ENCODE measurements at places on chromosomes 2 and 18. TPM values are rescaled to one million over a fixed set of nuclear protein-coding genes. Genes with fewer than 3 reads are reported as not detected.

- DNase-seq: peak; percentile 75
Observed at GRCh38 chr2:235008584-235009044, 56.8 kb downstream of the SH3BP4 start.

- no peak for DNase-seq
Observed at GRCh38 chr2:152292991-152293390, 42.0 kb upstream of the FMNL2 start.

DNA sequence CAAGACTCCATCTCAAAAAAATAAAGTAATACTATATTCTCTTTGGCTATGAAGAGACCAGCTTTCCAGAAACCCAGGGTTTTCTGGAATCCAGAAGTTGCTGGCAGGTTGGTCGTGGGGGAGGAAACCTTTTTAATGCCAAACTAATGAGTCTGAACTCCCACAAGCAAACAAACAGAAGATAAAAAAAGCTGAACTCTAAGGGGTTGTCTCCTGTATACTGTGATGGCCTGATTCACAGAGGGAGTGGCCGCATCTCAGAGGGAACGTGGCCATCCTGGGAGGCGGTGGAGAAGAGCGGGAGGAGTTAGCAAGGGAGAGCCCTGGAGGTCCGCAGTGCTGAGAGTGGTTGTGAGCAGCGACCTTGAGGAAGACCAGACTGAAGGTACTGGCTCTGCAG, 36.1 kb downstream of the LIMS1 start:
- DNase-seq: no peak

Gene PRKAG3
- not detected for total RNA-seq

DNA sequence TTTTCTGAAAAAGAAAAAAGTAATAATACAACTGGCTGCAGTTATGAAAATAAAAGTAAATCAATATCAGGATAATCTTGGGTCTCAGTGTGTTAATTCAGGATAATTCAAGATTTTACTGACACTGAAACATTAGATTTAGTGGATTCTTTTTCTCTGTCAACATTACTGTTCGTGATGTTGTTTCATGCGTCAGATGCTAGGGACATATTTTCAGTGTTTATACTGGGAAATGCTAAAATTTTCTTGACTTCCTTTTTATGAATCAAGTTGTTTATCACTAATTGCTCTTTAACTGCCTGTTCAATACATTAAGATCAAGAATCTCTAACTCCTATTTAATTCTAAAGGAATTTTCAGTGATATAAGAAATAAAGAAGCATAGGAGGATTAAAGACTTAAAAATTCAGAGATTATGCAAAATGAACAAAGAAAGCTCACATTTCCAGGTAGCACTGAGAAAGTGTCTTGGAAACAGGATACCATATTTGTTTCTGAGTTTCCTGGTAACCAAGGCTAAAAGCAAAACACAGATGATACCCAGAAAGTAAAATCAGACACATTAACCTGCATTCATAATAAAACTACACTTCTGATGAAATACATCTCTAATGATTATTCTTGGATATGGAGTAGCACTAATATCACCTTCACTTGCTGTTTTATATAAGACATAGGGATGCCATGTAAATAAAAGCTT, 174.0 kb downstream of the ARL4C start:
- no peak for DNase-seq

DNA sequence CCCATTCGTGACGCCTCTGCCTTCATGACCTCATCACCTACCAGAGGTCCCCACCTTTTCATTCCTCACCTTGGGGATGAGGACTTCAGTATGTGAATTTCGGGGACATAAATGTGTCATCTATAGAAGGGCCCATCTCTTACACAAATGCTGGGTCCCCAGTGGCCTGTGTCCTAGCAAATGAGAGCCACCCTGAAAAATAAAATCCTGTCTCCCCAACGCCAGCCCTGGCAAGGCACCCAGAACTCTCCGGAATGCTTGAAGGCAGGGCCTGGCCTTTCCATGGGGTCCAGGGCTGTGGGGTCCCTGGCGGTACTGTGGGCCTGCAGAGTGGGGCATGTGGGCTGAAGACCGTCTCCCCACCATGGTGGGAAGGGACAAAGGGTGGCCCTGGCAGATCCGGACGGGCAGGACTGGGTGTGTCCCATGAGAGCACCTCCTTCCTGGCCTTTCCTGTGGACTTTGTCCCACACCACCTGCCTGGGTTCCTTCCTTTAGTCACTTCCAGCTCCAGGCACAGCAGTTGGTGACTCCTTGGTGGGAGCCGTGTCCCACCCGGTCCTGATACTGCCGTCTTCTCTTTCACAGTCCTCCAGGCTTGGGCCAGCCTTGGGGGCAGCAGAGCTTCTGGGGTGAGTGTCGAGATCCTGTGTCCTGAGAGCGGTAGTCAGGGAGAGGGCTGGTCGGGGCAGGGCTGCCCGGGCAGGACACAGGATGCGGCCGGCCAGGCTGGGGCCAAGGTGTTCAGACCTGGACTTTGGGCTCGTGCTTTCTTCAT, 18.6 kb downstream of the CAPN10 start:
- peak; percentile 74 for DNase-seq
